ENCODE measurements at places on chromosomes 11 and 22.

DNA sequence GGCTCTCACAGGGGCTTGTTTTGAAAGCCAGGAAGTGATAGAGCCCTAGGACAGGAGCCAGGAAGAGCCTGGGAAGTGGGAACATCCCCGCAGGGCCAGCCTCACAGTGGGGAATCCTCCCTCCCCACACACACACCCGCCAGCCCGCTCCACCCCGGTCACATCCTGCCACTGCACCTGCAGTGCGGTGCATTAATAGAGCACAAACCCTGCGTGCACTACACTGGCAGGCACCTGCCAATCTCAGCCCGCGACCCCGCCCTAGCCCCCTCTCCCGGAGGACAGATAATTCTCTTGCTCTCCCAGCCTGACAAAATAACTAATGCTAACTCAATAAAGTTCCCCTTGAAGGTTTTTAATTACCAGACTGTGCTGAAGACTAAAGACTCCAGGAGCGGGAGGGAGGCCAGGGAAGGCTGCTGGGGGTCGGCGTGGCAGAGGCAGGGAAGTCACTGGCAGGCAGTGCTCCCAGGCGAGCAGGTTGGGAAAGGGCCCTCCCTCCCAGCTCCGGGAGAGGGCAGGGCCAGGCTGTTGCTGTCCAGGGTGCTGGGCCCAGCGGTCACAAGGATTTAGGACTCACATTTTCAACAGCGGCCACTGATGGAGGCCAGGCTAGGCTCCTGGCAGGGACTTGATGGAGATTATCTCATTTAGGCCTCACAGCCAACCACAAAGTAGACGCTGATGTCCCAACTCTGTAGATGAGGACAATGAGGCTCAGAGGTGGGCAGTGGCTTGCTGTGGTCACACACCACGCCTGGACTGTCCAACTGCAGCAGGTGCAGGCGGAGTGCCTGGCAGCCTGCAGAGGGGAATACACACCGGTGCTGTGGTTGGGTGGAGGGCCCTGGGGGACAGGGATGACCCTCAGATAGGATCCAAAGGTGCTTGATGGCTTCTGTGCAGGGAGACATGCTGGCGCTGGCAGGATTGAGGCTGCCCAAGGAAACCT is 23.9 kb upstream of the TCF20 start:
- DNase-seq: no peak

- DNase-seq: no peak
Measured at GRCh38 chr11:46321757-46322156, 25.5 kb upstream of the DGKZ start.

- no peak for DNase-seq
Measured at GRCh38 chr11:69114811-69115523, 40.8 kb upstream of the SMIM38 start.

GRCh38 chr22:35684270-35684700 is 33.4 kb upstream of the APOL5 start:
- DNase-seq: no peak

GRCh38 chr11:37450613-37451012 is 852.6 kb upstream of the RAG2 start:
- DNase-seq: no peak

DNA sequence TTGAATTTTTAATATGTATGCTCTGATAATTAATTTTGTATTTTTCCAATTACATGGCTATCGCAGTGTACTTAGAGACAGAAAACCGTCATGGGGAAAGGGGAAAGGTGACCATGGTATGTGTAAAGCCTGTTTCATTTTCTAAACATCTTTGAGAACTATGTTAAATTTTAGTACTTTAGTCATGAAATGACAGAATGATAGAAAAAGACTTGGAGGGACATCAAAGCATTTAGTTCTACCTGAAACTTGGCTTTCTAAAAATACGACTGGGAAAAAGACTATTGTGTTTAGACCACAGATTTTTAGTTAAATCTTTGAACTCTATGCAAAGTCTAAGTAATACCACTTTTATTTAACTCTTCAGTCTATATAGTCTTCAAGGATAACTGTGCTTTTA is 54.1 kb downstream of the MAML2 start:
- DNase-seq: no peak

DNA sequence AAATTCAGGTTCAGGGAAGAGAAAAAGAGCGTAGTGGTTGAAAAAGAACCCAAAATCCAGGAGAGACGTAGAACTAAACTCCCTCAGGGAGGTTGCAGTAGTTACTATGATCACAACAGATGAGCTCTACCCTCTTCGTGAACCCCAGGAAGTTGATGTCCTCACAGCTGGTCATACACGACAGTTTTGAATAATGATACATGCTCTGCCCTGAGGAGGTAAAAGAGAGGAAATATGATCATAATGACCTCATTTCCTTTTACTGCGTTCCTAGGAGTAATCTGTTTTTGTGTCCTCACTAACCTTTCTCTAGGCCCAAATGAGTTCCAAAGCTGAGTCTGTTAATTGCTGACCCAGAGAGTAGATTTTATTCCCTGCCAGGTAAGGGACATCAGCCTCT is 1.3 kb downstream of the PATE2 start:
- no peak for DNase-seq

DNA sequence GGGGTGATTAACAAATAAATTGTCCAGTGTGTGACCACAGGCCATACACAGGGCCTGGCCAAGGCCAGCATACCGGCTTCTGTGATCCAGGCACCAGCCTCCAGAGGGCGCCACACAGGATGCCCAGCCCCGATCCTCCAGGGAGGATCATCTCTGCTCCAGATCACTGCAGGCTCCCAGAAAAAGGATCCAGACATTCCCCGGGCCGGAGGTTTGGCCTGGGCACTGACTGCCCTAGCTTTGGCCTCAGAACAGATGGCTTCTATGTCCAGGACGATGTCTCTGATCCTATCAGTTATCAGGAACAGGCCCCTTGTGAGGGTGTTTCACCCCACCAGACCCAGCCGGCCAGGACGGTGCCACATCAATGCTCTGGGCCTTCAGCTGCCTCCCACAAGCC is 74.5 kb upstream of the LMO1 start:
- peak; percentile 31 for DNase-seq

Data from HCT116 (cell line).